ENCODE measurements at places on chromosomes 12 and 14.

GRCh38 chr14:68911594-68912227 lies 67.4 kb downstream of the ACTN1 start:
- peak; percentile 79 for DNase-seq

DNA sequence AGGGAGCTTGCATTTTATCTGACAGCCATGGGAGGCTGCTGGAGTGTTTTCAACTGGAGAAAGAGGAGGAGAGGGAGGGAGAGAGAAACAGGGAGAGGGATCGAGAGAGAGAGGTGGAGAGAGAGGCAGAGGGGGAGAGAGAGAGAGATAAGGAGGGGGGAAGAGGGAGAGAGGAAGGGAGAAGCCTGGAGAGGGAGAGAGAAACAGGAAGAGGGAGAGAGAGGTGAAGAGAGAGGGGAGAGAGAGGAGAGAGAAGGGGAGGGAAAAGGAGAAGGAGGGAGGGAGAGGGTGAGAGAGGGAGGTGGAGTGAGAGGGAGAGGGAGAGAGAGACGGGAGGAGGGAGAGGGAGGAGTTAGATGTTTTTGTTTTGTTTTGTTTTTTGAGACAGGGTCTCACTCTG lies 45.6 kb downstream of the DNAH10 start:
- no peak for DNase-seq

GRCh38 chr12:89984846-89985245 lies 276.2 kb upstream of the ATP2B1 start:
- DNase-seq = no peak

- peak; percentile 43 for DNase-seq
These were observed 18.3 kb downstream of the NOC4L start for GRCh38 chr12:132162508-132163031.

GRCh38 chr14:50608302-50608851 lies 48.4 kb downstream of the ATL1 start:
- DNase-seq = no peak

GRCh38 chr12:53577941-53578352 lies 48.2 kb downstream of the ATF7 start:
- DNase-seq = no peak

GRCh38 chr14:102878174-102878969 lies 44.1 kb upstream of the AMN start:
- no peak for DNase-seq

DNA sequence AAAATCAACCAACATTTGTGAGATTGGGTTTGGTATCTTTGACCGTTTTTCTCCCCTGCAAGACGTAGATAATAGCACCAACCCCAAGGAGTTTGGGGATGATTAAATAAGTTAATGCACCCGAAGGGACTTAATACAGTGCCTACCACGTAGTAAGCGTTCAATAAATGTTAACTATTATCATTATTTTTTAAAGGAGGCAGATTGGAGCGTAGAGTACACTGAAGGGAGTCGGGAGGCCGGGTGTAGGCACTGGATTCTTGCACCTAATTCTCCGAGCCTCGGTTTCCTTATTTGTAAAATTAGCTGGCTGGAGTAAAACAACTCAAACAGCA lies 367 bp upstream of the FRS2 start:
- DNase-seq = no peak

DNA sequence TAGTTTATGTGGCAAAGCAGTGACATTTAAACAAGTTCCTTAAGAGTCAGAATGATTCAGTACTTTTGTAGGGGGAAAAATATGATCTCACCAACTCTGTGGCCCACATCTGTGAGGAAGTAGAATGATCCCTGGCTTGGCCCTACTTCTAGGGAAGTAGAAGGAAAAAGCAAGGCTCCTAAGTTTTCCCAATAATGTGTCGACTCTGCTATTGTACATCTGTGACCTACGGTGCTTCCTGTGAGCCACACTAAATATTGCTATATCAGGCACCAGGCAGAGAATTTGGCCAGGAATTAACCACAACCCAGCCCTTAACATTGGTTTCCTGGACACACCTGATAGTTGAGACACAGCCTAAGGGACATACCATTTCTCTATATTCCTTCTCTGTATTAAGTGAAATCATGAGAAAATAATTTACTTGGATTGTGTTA lies 9.3 kb upstream of the NID2 start:
- DNase-seq = no peak

GRCh38 chr14:101960225-101960624 lies 4.1 kb upstream of the DYNC1H1 start:
- DNase-seq = peak; percentile 50

DNA sequence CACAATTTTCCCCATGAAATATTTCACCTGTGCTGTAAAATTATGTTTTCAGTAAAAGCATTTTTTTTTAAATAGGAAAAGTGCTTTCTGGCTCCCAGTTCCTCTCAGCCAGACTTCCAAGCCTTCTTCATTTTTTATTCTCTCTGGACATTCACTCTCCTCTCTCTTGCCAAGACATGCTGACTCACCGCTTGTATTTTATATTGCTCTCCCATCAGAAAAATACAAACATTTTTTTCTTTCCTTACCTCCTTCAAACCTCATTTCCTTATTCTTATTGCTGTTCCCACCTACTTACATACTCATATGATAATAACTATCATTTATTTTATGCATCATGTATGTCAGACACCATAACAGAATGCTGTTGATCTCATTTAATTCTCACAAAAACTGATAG lies 37.7 kb upstream of the ZNF641 start:
- no peak for DNase-seq

GRCh38 chr12:6391013-6391412 lies 7.1 kb downstream of the LTBR start:
- no peak for DNase-seq

- DNase-seq = no peak
These were observed at the start of gene SLC17A8 for GRCh38 chr12:100356644-100357223. TSS of gene SLC17A8 (plus strand) at chr12:100357074. CDS start at chr12:100357392, 318 bp downstream.

GRCh38 chr12:99984271-99985128 lies at the start of gene ANKS1B:
TSS of gene ANKS1B (minus strand) at chr12:99984936. CDS start at chr12:99984237, 699 bp downstream.
- DNase-seq = no peak

- no peak for DNase-seq
These were observed 5.4 kb downstream of the AP1G2 start for GRCh38 chr14:23561873-23562821.

- no peak for DNase-seq
These were observed 14.4 kb upstream of the SDR39U1 start for GRCh38 chr14:24456980-24457379.

DNA sequence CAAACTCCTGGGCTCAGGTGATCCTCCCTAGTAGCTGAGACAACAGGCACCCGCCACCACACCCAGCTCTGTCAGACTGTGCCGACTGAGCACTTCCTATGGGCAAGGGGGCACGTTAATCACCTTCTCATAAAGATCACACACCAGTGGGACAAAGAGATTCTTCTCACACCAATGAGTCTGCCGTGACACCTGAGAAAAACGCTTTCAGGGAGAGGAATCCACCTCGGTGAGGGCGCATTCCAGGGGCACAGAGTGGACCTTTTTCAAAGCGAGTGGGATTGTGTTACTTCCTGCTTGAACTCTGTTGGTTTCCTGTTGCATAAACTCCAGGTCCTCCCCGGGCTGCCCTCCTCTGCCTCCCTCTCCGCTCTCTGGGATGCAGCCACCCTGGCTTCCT lies 17.5 kb upstream of the SCARB1 start:
- no peak for DNase-seq

- DNase-seq = no peak
These were observed 8.8 kb upstream of the A2M start for GRCh38 chr12:9124383-9125031.

DNA sequence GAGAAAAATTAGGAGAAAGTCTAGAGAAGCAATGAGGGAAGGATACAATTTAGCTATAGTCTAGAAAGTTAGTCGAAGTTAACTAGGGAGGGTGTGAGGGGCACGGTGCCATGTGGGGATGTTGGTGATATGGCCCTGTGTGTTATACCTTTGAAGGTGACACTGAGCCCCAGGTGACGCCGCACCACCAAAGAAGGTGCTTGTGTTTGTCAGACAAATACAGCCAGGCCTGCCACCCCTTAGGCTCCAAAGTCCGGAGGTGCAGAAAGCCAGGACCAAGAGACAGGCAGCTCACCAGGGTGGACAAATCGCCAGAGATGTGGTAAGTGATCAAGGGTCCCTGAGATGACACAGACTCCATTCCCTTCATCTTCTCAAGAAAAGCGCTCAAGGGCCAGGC lies 1.1 kb downstream of the C1S start:
- DNase-seq = no peak

DNA sequence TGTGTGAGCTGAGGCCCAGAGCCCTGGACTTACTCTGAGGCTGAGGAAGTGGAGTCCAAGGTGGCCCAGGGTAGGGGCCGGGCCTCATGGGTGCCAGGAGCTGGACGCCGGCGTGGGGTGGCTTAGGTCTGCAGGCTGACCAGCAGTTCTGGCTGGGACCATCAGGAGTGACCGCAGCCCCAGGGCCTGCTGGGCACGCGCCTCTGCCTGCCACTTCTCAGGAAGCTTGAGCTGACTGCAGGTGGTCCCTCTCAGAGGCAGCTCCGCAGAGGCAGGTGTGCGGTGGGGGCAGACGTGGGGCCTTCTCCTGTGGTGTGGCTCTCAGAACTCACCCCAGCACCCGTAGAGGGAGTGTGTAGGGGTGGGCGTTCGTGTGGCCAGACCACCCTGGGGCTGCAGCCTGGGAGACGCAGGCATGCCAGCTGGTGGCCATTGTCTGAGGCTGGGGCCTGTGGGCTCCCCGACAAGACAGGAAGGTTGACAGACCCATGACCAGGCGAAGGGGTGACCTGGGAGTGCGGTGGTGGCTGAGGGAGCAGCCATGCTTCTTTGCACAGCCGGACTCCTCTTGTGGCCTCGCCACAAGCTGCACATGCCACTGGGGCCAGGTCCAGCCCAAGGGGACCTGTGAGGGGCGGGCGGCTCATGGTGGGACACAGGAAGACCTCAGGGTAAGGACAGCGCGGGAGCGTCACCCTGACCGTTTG lies 40.0 kb upstream of the TEX22 start:
- no peak for DNase-seq

DNA sequence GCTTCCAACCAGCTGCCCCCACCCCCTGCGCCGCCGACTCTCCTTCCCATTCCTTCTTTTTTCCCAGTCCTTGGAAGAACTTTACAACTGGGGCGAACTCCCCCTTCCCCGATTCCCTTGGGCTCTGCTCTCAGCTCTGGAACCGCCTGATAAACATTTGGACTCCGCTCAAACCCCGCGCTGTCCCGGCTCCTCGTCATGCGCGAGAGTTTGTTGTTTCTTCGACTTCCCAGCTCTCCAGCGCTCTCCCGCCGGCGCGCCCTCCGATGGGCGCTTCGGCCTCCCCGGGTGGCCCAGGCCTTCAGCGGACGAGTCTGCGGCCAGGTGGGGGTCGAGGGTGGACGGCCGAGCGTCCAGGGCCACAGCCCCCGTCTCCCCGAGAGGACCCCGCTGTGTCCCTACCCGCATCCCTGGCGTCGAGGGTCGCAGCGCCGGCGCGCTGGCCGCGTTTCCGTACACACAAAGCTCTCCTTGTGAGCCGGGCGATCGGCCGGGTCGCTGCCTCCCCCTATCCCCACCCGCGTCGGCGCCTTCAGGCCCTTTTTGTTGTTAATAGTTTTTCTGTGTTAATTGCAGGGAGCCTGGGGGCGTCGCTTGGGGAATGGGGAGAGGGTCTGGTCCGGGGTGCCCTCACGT lies 847 bp downstream of the MMP14 start:
- no peak for DNase-seq

GRCh38 chr12:15001733-15002382 lies 29.0 kb downstream of the PDE6H start:
- DNase-seq = no peak

Measured in CD4-positive, alpha-beta T cell treated with Interleukin-10 for 1 hour (primary cell).